ENCODE measurements at places on chromosomes 12 and 14.

DNA sequence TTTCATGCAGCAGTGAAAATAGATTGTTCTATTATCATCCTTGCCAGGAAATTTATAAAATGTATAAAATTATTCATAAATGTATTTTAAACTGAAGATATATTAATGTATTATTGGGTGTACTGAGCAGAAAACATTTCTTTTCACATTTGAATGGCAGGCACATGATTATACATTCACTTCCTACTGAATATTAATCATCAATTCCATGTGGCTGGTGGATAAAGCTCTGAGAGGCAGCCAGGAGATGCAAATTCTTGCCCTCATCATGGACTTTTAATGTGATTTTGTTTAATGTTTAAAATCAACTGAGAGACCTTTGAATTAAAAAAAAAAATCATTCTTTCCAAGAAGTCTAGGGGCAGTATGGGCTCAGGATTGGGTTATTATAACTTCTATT lies 40.8 kb downstream of the ANO6 start:
- DNase-seq = no peak

DNA sequence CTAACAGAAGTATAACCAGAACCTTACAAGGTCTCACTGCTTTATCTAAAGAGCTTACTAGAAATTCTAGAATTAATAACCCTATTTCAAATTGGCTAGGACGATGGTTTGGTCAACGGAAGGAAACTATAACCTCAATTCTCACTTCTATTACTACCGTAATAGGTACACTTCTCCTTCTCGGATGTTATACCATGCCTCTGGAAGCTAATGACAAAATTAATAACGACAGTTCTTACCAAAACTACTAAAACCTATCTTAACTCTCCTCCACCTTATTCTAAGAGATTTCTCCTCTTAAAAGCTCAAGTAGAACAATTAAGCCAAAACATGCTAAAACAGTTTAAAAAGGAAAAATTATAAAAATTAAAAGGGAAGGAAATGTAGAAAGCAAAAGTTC lies 23.7 kb upstream of the UBC start:
- no peak for DNase-seq

DNA sequence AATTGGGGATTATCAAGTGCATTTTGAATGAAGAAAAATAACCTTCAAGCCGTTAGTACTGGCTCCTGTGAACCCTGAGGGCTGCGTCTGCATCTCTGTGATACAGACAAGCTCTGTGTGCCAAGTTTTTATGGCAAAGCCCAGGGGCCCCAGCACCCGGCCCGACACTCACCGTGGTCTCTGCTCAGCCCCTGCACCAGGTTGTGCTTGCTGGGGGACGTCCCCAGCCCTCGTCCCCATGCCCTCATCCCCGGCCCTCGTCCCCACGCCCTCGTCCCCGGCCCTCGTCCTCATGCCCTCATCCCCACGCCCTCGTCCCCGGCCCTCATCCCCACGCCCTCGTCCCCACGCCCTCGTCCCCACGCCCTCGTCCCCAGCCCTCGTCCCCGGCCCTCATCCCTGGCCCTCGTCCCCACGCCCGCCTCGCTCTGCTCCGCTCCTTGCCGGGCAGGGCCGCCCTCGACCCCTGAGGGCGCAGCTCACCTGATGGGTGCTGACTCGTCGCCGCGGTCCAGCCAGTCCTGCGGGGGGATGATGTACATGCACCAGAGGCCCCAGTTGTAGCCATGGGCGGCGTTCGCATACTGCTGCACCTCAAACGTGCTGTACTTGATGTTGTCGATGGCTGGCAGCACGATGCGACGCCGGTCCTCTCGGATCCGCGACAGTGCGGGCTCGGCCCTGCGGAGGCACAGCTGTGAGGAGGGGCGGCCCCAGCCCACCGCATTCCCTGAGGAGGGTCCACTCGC lies 72.0 kb downstream of the GALNT9 start:
- DNase-seq = no peak

DNA sequence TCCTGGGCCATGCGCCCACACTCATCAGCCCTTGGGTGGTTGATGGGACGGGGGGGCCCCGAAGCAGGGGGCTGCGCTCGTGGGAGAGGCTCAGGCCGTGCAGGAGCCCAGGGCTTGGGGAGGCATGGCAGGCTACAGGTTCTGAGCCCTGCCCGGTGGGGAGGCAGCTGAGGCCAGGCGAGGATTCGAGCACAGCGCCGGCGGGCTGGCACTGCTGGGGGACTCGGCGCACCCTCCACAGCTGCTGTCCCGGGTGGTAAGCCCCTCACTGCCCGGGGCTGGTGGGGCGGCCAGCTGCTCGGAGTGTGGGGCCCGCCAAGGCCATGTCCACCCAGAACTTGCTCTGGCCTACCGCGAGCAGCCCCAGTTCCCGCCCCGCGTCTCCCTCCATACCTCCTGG lies 295.8 kb upstream of the SEL1L start:
- no peak for DNase-seq

DNA sequence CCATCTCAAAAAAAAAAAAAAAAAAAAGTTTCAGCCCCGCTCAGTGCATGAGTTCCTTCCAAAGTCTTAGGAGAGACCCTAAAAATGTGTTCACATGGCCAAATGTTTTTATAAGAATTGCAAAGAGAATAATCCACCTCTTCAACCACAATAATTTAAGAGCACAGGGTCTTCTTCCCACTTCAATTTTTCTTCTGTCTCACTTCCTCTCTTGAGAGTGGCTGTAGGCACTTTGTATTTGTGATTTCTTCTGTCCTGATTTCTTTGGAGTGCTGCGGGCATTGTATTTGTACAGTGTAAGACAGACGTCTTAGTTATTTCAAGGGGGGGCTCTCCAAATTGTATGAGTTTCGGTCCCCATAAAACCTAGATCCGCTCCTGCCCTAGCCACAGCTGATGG lies 58.3 kb downstream of the C12orf56 start:
- DNase-seq = no peak

DNA sequence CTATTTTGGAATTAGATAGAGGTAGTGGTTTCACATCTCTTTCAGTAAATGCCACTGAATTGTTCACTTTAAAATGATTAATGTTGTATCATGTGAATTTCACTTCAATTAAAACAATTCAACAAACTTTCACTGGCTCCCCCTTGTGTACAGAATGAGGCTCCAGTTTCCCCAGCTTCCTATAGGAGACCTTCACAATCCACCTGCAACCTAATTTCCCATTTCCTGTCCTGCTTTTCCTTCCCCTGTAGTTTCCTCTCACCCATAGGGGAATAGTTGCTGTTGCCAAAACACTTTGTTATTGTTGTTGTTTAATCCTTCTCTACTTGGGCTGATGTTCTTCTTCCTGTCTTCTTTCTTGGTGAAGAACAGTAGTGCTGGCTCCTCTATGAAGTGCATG lies 59.8 kb downstream of the NPAS3 start:
- no peak for DNase-seq

- no peak for DNase-seq
Observed at GRCh38 chr14:72686101-72686500, 207.8 kb downstream of the DPF3 start.

- no peak for DNase-seq
Observed at GRCh38 chr12:20426191-20426590, 57.9 kb downstream of the PDE3A start.

- DNase-seq = no peak
Observed at GRCh38 chr12:44817687-44818086, 58.4 kb downstream of the NELL2 start.

GRCh38 chr12:96293093-96293492 lies 98.9 kb downstream of the ELK3 start:
- DNase-seq = no peak

DNA sequence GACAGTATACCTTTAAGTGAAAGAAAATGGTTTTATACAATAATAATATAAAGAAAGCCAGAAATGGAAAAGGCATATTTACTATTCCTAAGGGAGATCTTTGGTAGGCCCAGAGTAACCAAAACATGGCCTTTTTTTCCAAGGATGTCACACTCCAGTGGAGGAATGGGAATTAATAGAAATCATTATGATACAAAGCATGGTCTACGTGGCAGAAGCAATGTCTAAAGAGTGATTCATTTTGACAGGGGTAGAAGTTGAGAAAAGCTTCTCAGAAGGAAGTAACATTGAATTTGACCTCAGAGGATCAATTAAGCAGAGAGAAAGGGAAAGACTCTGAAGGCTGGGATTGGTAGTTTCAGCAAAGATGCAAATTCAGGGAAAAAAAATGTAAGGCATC lies 208.6 kb downstream of the BTG1 start:
- DNase-seq = no peak

DNA sequence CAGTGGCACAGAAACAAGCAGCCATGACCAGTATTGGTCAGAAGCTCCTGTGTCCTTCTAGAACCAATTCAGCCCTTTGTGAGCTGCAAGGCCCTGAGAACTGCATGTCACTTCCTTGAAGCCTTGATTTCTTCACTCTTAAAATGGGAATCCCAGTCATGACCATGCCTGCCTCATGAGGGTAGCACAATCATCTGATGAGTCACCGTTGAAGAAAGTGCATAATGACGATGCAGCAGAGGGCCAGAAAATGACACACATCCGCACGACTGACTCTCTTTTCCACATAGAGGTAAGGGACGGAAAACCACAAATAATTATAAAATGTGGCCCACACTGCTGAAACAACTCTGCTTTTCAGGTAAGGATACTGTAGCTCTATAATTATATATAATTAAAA lies 777.4 kb downstream of the BCL11B start:
- no peak for DNase-seq

DNA sequence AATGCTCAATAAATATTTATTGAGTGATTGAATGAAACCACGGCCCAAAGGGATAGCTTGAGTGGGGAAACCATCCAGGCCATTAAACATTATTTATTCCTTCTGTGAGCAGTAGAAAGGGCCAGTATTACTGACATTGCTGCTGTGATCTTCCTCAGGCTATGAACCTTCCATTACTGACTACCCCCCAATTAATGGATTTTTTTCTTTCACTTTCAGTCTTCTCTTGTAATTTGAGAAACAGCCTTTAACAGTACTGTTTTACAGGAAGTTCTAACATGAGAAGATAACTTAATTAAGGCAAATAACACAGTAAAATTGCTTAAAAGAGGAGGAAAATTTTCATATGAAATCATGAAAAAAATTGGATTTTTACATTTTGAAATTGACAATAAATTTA lies 629.5 kb downstream of the TRHDE start:
- no peak for DNase-seq

DNA sequence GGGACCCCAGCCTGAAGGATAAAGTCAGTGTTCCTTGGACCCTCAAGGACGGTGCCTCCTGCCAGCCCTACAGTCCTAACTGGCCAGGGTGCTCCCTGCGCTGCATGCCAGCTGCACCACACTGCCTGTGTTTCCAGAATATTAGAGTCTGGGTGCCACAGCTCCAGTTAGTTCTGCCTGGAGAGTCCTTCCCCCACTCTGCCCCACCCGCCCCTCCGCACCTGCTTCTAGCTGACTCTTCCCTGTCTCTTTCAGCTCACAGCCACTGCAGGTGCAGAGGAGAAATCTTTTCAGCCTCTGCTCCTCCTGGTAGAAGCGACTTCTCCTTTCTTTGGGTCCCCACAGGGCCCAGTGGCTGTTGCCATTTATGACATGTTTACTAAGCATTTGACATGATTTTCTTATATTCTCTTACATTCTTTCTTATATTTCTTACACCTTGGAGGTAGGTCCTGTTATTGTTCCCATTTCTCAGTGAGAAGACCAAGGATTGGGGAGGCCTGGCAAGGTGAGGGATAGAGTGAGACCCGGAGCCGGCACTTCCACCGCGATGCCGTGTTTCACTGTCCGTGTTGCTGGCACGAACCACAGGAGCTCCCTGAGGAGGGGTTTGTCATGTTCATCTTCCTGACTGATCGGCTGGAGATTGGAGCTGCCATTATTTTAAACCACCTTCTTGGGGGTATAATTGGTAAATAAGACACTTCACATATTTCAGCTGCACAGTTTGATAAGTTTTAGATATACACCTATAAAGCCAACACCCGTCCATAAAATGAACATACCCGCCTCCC lies 29.4 kb downstream of the SYNE3 start:
- no peak for DNase-seq

DNA sequence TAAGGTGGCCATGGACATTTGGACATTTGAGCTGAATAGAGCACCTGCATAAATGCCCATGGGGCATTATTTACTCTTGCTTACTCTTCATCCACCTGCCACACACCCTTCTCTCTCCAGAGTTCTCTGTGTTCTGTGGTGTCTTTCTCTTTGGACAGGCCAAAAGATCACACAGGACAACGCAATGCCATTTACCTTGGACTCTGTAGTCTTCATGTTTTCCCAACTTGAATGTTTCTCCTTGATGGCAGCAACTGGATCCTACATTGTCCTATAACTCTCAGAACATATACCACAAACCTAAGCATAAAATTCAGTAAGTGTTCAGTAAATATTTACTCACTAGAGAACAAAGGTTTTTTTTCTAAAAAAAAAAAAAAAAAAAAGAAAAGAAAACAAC lies 41.7 kb upstream of the PTHLH start:
- DNase-seq = no peak

DNA sequence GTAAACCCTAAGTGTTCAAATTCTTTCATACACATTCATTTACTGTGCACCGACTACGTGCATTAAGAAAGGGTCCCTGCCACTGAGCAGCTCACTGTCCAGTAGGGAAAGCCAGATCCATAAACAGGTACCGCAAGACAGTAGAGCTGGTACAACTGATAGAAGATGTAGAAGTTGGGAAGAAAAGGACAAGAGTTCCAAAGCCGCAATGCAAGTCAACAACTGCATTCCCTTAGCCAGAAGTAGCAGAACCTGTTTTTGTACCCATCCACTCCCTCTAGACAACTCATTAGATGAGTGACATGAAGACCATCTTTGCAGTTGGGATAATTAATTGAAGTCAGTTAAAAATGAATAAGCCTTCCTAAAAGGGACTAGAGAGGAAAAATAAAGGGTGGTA lies 1.3 kb downstream of the SENP1 start:
- no peak for DNase-seq

- DNase-seq = no peak
Observed at GRCh38 chr14:32603992-32604565, 275.0 kb downstream of the AKAP6 start.

DNA sequence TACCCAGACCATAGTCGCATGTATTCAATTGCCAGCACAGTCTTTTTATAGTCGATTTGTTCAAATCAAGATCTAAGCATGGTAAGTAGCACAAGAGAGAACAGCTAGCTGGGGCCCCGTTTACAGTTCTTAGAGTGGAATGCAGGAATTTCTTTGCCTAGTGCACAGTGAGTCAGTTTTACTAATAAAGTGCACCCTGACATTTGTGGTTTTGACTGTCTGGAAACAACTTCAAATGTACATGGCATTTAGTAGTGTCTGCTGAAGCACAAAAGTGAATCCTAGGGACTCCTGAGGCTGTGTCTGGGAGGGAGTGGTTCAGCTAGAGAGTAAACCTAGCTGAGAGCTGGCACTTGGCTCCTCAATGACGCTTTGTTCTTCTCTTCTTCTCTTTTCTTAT lies 64.9 kb downstream of the TMX1 start:
- no peak for DNase-seq

DNA sequence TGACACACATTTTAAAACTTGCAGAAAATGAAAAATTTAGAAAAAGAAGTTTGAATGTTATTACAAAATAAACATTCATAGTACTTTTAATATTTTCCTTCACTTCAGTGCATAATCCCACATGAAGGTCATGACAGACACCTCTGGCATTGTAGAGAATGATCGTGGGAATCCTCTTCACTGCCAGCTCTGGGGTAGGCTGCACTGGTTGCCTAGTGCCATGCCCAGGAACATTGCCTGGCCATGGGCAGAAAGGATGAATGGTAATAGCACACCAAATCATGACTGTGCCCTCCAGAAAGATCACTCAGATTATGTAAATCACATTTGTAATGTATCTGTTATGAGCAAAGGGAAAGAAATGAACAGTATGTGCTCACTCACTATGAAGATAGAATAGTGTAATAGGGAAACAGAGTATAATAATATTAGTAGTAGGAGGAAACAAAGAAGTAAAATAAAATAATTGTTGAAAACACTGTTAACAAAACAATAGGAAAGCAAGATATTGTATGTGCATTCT lies 161.6 kb downstream of the PLCZ1 start:
- no peak for DNase-seq
